Mesenchymal stem cell (in vitro differentiated cells and primary cell): ENCODE measurements at places on chromosomes 11 and 22.

GRCh38 chr11:76397383-76397782 lies 16.3 kb downstream of the GVQW3 start:
- DNase-seq = no peak

DNA sequence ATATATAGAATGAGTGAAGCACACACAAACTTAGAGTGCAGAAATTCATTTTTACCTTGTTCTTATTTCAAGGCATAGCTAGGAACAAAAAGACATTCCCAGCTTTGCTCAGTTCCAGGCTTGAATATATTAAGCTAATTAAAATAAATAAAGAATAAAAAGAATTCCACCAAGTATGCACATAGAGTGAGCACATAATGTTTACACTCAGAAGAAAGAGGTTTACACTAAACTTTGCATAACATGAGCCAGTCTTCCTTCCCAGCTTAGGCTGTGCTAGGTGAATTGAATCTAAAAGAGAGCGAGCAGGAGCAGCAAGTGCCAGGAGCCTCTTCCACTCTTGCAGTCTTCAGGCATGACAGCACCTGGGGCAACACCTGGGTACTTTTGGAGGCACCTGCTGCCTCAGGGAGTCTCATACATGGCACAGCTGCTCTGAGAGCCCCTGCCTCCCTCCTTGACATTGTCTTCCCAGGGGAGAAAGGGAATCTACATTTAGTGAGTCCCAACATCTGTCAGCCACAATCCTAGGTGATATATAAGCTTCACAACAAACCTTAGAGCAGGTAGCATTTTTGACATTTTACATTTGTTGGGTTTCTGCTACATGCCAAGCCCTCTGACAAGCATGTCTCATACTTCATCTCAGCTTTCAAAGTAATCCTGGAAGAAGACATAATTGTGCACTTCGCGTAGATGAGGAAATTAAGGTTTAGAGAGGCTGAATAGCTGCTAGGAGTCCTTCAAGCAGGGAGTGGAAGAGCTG lies 732.7 kb upstream of the TENM4 start:
- no peak for DNase-seq

DNA sequence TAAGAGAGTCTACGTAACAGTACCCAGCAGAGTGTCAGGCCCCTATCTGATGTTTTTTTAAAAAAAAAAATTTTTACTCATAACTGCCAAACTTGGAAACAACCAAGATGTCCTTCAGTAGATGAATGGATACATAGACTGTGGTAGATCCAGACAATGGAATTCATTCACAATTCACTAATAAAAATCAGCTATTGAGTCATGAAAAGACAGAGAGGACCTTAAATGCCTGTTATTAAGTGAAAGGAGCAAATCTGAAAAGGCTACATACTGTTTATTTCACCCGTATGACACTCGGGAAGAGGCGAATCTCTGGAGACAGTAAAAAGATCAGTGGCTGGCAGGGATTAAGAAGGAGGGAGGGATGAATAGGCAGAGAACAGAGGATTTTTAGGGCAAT lies 541.4 kb upstream of the TENM4 start:
- DNase-seq = no peak

DNA sequence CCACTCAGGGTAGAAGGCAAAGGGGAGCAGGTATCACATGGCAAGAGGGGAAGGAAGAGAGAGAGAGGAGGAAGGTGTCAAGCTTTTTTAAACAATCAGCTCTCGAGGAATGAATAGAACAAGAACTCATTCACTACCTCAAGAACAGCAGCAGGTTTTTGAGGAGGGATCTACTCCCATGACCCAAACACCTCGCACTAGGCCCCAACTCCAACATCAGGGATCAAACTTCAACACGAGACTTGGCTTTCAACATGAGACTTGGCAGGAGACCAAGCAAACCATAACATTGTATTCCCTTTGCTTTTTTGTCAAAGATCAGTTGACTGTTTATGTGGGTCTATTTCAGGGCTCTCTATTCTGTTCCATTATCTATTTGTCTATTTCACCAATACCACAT lies 26.9 kb upstream of the APOBEC3A start:
- no peak for DNase-seq

DNA sequence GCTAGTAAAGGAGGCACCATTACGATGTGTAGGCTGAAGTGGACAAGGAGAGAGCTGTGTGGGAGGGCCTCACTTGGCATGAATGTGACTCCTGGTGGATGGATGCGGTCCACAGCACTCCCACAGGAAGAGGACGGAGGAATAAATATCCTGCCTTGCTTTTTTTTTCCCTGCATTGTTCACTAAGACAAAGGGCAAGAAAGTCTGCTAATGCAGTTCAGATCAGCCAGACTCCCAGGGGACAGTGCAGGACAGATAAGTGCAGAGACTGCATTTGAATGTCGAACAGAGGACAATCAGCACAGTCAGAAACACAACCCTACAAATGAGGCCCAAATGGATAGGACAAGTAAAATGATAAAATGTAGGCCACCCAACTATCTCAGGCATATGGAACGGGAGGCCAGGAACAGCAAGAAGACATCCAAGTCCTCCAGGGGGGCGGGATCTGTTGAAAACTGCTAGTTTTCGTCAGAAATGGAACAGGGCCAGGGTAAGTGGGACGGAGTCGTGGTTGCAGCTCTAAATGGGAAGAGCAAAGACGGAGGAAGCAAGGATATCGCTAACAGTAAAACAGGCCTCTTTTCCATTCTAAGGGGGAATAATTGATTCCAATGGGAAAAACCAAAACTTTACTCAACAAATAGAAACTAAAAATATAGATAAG lies 25.2 kb upstream of the OR8B8 start:
- no peak for DNase-seq

DNA sequence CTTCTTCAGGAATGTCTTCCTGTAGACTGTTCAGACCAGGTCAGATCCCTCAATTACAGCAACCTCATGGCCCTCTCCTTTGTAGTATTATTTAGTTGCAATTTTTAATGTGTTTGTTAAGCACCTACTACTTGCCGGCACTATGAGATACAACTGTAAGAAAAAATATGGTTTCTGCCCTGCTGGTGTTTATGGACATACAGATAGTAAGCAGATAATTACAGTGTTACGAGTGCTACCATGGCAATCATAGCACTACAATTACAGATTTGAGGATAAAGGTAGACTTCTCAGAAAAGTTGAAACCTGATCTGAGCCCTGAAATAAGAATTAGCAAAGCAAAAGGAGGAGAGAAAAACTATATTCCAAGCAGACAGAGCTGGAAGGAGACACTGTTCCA lies 2.8 kb downstream of the LRRC51 start:
- DNase-seq = no peak

- peak; percentile 77 for DNase-seq
These were observed 2.3 kb downstream of the CHKA start for GRCh38 chr11:68118706-68119448.

DNA sequence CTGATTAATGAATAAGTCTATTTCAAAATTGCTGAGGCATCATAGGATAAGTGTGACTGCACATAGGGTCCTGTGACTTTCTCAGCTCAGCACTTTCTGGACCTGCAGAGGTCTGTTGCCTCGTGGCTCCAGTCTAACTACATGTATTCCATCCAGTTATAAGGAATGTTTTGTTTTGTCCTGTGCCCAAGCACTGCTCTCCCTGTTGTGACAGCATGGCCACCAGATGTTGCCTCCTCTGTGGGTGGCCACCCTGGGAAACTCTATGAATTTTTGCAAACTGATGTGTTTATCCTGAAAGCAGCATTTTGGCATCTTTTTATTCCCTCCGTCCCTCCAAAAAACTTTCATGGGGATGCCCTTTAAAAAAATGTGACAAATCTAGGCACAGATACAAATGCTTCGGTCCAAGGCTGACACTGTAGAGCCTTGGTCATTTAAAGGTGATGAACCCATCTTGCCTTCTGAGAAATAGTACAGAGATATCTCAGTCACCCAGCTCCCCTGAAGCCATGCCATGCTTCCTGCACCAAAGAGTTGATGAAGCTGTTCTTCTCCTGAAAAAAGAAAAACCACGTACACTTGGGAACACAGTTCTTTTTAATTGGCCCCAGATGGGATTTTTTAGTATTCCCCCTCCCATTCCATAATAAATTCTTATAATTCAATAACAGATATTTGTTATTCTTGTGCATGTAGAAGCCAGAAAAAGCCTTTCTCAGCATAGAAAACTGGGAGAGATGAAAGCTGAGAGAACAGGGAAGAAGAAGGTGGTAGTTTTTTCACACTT lies 72.6 kb downstream of the CCDC34 start:
- DNase-seq = no peak

DNA sequence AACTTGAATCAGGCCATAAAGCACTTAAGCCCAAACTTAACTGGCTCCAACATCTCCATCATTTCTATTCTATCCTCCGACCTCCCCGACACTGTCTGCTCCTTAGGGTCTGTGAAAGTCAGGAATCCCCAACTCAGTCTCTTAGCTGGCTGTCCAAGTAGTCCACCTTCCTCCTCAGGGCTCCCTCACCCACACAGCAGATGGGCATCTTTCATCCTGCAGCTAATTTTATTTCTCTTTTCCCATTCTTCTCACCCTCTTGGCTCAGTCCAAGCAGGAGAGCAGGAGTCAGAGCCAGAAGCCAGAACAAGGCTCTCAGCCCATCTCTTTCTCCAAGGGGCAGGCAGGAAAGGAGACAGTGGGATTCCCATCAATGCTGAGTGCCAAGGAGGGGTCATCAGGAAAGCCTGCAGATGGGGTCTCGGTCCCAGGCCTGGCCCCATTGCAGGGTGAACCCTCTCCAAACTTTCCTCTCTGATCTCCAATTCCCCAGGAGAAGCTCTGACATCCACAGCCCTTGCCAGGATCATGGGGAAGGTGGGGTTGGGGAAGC lies 40.4 kb upstream of the JAM3 start:
- no peak for DNase-seq

DNA sequence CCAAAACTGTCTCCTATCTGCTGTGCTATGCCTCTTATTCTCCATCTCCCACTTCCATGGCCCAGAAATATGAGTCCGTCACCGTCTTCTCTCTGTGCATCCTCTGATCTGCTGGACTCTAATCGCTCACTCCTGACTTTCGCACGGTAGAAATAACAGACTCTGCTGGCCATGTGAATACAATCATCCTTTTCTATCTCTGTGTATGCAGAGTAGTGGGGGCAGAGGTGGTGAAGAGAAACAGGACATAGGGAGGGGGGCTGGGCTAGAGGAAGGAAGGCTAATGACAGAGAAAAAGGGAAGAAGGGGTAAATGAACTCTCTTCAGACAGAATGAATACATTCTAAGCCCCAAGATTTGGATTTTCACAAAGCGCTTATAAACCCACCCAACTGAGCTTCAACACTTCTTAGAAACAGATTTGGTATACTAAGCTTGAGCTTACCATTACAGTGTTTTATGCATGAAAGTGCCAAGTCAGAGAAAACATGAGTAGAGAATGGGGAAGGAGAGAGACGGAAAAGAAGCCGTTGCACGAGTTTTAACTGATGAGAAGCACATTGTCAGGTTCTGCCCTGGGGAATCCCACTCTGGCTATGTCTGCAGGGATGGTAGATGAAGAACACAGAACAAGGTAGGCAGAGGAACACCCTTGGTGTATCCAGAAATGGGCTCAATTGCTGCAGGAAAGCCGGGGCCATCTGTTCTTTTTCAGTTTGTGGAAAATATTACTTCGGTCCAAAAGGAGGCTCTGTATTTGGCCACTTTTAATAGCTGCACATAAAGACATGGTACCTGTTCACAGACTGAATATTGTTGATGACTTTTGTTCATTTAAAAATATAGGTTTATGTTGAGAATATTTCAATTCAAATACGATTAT lies 324.7 kb downstream of the ETS1 start:
- no peak for DNase-seq

DNA sequence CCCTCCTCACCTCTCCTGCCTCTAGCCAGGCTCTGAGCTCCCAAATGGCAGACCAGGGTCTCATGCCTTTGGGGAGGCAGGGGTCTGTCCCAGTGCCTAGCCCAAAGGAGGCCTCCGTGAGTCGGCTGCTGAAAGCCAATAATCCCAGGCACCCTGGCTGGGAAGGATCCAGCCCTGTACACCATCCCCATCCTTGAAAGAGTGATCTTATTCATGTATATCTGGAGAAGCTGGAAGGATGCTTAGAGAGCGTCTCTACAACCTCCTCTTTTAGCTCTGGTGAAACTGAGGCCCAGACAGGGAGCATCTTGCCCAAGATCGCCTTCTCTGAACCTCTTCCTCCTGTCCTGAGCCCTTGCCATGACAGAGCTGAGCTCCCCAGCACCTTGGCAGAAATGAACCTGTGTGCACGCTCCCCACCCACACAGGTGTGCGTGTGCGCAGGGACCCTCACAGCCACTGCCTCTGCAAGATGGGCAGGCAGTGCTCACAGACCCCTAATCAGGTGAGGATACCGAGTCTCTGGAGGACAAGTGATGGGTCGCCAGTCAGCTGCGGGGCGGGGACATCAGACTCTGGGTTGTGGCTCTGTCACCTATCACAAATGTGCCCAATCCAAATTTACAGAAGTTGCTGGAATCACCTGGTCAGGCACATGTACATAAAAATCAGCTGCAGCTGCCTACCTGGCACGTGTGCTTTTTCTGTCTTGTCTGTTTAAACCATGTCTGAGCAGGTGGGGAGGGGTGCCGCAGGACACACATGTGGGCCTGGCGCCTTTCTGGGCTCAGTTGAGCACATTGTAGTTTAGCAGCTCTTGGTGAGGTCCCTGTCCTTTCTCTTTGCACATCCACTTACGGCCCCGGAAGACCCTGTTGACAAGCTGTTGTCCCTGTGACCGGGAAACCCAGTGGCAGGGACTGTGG lies 49.3 kb upstream of the WNT7B start:
- no peak for DNase-seq

GRCh38 chr11:125931116-125931515 lies 14.7 kb upstream of the VSIG10L2 start:
- no peak for DNase-seq

DNA sequence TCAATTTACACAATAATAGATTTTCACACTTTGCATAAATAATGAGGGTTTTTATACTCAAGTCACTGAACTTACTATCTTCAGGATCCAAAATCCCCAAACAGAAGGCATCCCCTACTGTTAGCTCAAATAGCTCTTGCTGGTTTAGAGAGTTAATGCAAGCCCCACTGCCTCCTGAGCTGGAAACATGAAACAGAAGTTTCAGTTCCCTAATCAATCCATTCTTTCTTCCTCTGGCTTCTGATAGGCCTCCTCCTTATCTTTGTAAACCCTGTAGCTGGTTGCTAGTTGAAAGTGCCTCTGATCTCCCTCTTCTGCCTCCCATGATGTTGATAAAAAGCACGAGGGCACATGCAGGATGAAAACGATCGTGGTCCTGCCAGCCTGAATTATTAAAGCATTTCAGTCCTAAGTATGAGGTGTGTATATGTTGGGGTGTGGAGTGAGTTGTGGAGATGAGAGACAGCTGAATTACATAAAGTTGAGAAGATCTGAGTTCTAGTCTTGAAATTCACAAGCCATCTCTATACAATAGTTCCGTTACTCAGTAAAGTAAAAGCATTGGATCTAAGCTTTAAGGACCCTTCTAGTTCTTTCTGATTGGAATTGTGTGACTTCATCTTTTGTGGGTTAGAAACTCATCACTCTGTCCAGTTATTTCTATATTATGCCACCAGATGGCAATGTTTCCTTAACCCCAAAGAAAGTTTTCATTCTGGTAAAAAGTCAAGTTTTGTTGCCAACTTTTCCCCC lies 35.0 kb upstream of the EHF start:
- DNase-seq = peak; percentile 56

- no peak for DNase-seq
These were observed 655.7 kb downstream of the METTL15 start for GRCh38 chr11:28763876-28764275.

- DNase-seq = no peak
These were observed 105.1 kb upstream of the LMO1 start for GRCh38 chr11:8368772-8369171.

- peak; percentile 98 for DNase-seq
These were observed 8.0 kb upstream of the SLC43A3 start for GRCh38 chr11:57434640-57435546.

- DNase-seq = no peak
These were observed 3.2 kb upstream of the SART1 start for GRCh38 chr11:65958291-65958690.

- no peak for DNase-seq
These were observed 16.4 kb downstream of the LMO1 start for GRCh38 chr11:8247312-8247711.
